ENCODE measurements at places on chromosomes 2 and 18.
A peak's percentile ranks its signal among the peaks of the same experiment; 100 is the strongest.

DNA sequence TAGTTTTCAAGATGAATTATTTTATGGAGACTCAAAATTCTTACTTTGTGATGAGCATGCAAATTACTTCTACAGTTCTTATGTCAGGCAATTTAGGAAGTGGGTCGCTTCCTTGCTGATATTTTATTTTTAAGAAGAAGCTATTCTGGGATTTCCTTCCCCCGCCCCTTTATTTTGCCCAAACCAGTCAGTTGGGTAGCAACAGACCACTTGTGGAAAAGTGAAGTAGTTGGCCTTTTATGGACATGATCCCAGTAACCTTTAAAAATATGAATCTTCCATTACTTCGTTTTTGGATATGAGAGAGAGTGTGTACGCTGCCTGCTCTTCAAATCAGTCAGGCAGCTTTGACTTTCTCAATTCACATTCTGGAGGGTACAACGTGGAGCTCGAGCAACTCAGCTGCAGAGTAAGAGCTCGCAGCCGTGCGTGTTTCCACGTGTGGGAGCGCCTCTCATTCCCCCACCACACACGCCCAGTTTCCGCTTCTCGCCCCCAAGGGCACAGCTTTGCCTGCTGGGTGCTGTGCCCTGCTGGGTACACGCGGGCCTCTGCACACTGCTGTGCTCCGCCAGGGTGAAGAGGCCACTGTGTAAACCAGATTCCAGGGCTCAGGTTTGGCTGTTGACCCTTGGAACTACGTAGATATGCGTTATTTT, 92.6 kb downstream of the ITGB1BP1 start:
- no peak for DNase-seq

DNA sequence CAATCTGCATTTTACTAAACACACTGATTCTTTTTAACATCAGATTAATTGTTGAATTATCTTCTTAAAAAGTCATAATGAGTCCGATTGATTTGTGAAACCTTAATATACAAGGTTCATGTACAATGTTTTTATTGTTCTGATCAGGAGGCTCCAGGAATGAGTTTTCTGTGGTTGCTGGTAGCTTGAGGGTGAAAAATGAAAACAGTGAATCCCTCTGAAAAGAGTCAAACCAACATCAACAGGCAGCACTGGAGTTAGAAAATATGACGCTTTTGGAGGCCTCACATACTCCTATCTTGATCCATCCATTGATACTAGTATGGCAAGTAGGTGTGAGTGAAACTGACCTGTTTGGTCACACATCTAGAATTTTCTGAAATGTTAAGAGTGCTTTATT, 216.3 kb upstream of the ETAA1 start:
- DNase-seq: no peak

- no peak for DNase-seq
Measured at GRCh38 chr2:221501210-221501882, 70.8 kb downstream of the EPHA4 start.

- no peak for DNase-seq
Measured at GRCh38 chr2:236366397-236366796, 102.2 kb upstream of the ASB18 start.

DNA sequence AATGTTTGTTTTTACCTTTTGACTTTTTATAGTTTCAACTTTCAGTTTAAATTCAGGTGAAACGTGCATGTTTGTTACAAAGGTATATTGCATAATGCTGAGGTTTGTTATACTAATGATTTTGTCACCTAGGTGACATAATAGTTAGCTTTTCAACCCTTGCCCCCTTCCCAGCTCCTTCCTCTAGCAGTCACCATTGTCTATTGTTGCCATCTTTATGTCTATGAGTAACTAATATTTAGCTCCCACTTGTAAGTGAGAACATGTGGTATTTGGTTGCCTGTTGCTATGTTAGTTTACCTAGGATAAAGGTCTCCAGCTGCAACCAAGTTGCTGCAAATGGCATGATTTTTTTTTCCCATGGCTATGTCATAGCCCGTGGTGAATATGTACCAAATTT, 322.3 kb upstream of the SETBP1 start:
- no peak for DNase-seq

GRCh38 chr2:234368861-234369261, 128.0 kb downstream of the ARL4C start:
- DNase-seq: peak; percentile 18

DNA sequence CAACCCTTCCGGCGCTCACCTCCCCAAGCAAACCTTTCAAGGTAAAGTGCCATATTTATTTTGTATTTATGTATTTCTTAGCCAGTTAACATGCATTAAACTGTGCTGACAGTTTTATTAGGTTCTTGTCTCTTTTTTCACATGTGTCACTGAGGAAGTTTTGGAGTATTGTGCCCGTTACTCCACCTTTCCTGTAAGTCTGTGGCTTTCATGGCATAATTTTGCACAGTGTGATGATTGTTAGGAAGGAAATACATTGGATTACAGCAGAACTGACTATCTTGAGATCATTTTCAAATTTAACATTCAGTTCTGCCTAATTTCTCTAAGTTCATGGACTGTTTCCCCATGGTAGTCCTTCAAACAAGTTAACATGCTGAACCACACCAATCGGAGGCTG, 67.7 kb downstream of the COLEC12 start:
- no peak for DNase-seq

- DNase-seq: no peak
Measured at GRCh38 chr2:21451403-21451802, 327.6 kb downstream of the TDRD15 start.

GRCh38 chr2:1641523-1641922, 102.8 kb downstream of the PXDN start:
- no peak for DNase-seq

GRCh38 chr18:26746398-26746797, 119.1 kb downstream of the AQP4 start:
- DNase-seq: no peak

DNA sequence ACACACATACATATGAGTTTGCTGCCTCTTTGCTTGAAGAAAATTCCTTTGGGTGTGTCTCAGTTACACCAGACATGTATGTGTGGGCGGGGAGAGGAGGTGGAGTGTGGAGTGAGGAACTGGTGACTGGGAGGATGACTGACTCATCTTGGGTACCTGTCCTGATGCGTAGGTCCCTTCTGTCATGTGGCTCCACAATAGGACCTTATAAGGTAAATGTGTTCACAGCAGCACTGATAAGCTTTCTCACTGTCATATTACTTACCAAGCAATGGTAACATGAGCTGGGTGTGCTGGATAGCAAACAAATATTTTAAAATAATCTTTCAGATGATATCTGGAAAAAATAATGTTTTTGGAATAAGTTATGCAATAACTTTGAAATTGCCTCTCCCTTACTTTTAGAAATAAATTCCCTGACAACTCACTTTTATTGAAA, 45.1 kb downstream of the SLC9A2 start:
- no peak for DNase-seq

DNA sequence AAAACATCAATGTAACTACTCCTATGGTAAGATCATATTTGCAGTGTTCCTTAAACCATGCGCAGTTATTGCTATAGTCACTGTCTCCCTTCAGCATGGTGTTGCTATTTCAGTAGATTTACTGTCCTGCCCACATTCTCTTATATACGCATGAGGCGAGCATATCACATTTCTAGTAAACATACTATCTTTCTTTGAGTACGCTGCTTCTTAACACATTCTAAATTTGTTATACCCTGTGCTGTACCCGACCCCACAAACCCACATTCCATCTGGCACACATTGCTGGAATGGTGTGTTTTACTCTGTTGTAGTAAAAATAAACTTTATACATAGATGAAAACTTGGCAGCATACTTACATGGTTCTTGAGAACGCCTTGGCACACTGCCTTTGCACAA, 163.3 kb downstream of the QPCT start:
- no peak for DNase-seq

DNA sequence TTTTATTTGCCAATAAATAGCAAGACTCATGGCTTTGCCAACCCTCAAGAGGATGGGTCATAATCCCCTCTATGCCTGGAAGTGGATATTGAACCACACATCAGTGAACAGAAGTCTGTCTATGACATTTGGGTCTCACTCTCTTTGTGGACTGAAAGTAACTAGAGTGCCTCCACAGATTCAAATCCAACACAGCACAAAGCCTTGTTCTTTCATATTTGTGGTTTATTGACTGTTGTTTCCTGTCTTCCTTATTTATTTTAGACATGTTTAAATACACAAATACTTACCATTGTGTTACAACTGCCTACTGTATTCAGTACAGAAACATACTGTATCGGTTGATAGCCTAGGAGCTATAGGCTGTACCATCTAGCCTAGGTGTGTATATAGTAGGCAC, 121.9 kb downstream of the TSN start:
- no peak for DNase-seq

DNA sequence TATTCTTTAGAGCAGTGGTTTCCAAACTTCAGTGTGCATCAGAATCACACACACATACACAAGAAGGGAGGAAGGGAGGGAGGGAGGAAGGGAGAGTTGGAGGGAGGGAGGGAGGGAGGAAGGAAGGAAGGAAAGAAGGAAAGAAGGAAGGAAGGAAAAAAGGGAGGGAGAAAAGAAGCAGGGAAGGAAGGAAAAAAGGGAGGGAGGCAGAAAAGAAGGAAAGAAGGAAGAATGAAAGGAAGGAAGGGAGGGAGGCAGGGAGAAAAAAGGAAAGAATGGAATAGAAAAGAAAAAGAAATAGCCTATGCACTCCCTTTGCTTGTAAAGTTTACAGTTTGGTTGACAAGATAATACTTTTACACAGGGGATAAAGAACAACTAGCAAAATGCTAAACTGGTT, 96.3 kb upstream of the BCL11A start:
- DNase-seq: no peak

- DNase-seq: no peak
Measured at GRCh38 chr2:127456960-127457359, 38.7 kb downstream of the PROC start.

Measured in stimulated activated CD8-positive, alpha-beta memory T cell treated with anti-CD3 and anti-CD28 coated beads, Interleukin-2, amount 100 ng/mL, for 1 hour (primary cell).